Left renal cortex interstitium (tissue), 4 donors: ENCODE measurements at places on chromosomes 3 and 15. TPM values are rescaled to one million over a fixed set of nuclear protein-coding genes. Genes with fewer than 3 reads are reported as not detected.

DNA sequence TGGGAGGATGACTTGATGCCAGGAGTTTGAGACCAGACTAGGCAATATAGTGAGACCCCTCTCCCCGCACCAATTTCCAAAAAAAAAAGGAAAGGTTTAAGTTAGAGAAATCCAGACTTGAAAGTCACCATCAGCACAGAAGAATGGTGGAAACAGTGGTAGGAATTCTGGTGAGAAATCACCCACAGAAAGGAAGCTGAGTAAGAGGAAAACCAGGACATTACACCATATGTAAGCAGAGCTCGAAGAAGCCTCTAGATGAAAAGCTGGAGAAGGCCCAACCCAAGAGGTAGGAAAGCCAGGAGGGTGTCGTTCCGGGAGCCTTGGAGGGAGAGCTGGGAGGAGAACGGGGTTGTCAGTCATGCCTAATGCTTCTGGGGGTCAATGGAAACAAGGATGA, 40.5 kb downstream of the RASGRP1 start:
- no peak for DNase-seq

Gene ADAMTS9
- polyA plus RNA-seq: 138 TPM

- no peak for DNase-seq
Measured at GRCh38 chr15:59997070-59997701, 6.9 kb upstream of the FOXB1 start.

- DNase-seq: peak; percentile 29
Measured at GRCh38 chr3:43855674-43856299, 165.0 kb downstream of the ABHD5 start.

GRCh38 chr3:74739242-74739641, 124.8 kb upstream of the CNTN3 start:
- no peak for DNase-seq

DNA sequence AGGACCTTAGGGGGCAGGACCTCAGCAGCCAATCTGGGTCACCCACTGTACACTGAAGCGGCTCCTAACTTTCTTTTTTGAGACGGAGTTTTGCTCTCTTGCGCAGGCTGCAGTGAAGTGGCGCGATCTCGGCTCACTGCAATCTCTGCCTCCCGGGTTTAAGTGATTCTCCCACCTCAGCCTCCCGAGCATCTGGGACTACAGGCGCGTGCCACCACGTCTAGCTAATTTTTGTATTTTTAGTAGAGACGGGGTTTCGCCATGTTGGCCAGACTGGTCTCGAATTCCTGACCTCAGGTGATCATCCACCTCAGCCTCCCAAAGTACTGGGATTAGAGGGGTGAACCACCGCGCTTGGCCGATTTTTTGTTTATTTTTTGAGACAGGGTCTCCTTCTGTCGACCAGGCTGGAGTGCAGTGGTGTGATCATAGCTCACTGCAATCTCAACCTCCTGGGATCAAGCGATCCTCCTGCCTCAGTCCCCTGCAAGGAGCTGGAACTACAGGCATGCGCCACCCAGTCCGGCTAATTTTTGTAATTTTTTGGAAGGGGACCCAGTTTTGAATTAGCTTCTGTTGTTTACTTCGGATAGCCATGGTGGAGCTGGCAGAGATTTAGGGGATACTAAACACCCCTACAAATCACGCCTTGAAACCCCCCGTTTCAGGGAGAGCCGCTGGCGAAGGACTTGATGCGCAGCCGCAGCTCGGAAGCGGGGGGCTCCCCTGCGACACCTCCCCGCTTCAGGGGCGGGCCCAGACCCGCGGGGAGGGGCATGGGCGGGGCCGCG, 1.5 kb upstream of the CLK3 start:
- peak; percentile 60 for DNase-seq

Gene LRRC49
- 18.4 TPM for polyA plus RNA-seq

- no peak for DNase-seq
Measured at GRCh38 chr15:73985101-73985873, 6.8 kb downstream of the STOML1 start.

Gene PLS1
- 29.3 TPM for polyA plus RNA-seq

GRCh38 chr3:70973558-70973957, 610.0 kb downstream of the FOXP1 start:
- no peak for DNase-seq

- peak; percentile 59 for DNase-seq
Measured at GRCh38 chr3:37693511-37694283, 168.0 kb upstream of the CTDSPL start.

- DNase-seq: no peak
Measured at GRCh38 chr3:185786956-185787877, 37.6 kb downstream of the IGF2BP2 start.

Gene RBPMS2
- 13.1 TPM for polyA plus RNA-seq

DNA sequence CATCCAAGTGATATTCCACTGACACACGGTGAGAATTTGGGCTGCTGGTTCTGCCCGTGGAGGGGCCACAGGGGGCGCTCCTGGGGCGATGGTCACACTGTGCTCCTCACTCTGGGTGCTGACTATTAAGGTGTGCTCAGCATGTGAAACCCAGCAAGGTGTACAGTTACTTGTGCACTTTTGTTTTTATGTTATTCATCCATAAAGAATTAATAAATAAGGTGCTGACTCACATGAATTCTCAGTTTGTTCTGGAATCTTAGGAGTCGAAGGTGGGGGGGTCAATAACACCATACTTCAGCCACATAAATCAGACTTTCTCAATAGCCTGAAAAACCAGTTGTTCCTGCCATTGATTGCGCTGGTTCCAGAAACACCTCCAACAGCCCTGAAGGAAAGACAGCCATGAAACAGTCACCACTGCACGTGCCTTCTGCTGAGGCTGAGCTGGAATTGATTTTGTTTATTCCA, 53.5 kb upstream of the SPATA12 start:
- DNase-seq: no peak

DNA sequence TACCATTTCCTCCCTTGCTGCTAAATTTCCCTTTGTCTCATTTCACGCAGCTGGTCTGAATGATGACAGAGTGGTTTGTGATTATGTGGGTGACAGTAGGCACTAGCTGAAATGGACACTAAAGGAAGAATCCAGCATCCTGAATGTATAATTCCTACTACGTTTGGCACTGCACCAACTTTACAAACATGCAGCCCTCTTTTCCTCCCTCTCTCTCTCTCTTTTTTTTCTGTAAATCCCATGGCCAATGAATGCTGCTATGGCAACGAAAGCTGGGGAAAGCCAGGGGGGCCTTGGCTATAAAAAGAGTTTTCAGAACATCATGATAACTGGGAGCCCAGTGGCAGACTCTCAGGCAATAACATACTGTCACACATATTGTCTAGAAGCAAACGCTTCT, 367.2 kb upstream of the AGTR1 start:
- DNase-seq: no peak

DNA sequence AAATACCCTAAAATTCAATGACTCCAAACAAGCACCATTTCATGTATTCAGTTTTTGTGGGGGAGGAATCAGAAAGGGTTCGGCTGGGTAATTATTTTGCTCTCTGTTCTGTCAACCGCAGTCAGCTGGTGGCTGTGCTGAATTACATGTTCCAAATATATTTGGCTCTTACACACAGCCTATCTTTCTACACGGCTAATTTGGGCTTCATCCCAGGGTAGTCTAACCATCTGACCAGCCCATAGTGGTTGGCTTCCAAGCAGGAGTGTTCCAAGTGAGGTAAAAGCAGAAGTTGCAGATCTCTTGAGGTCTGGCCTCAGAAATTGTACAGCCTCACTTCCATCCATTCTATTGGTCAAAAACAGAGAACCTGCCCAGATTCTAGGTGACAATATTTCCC, 760.8 kb upstream of the SEMA6D start:
- DNase-seq: no peak

Gene STRIT1
- 0.93 TPM for polyA plus RNA-seq

DNA sequence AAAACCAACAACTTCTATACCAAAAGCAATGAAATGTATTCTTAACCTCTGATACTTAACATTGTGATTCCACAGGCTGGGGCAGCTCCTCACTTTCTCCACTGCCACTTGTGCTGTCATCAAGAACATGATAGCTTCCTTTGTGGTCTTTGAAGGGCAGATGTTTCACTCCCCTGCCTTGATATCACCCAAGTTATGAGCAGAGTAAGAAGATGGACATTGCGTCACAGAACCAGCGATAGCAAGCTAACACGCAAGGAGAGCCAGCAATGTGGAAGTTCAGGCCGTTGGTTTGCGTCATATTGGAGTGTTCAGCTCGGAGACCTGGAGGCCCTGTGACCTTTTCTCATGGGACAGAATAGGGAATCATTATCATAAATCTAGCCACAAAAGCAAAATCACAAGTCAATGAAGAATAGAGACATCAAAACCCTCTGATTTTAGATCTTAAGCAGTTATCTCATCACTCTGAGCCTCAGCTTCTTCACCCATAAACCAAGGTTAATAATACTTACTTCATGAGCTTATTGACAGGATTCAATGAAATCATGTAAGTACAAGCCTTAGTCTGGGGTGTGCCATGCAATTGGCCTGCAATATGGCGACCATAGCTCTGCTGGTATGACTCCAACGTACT, 183.8 kb upstream of the THBS1 start:
- no peak for DNase-seq

DNA sequence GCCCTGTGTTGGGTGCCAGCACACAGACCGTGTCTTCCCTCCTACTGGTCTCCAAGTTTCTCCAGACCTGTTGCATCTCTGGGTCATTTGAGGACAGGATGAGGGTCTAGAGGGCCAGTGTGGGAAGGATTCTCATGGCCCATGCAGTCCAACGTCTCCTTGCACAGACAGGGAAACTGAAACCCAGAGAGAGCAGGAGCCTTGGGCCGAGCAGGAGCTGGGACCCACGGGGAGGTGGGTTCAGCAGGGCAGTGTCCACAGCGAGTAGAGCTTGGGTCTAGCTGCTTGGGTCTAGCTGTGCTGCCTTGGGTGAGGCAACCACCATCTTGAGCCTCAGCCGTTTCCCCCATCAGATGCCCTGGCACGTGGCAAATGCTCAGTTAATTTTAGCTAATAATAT, 32.3 kb downstream of the HDAC11 start:
- DNase-seq: no peak

- no peak for DNase-seq
Measured at GRCh38 chr15:68032672-68033071, 21.4 kb upstream of the PIAS1 start.

DNA sequence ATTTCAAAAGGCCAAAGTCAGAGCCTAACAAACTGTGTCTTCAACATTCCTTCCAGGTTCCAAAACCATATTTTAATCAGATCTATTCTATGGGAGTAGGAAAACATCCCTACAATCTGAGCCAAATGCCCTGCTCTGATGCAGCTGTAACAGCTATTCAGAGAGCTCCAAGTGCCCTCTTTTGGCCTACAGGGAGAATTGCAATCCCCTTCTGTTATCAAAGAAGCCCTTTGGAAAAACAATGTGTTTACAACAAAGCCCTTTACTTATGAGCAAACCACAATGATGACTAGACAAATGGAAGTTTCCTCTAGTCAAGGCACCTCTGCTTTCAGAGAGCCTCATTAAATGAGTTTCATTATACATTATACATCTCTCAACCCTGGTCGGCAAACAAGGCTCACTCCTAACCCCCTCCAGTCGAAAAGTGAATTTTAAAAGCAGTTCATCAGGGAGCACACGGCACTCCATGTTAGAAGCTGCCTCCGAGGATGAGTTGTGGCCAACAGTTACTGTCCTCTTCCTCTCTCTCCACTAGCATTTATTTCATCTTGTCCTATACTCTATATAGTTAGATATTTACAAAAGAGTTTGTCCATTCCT, 42.6 kb upstream of the TMCO5A start:
- DNase-seq: no peak

Gene GPR176
- polyA plus RNA-seq: 13.5 TPM

Gene SOX2
- polyA plus RNA-seq: 0.27 TPM

GRCh38 chr3:59936472-59936871, 886.6 kb upstream of the CFAP20DC start:
- no peak for DNase-seq

- DNase-seq: no peak
Measured at GRCh38 chr3:182597621-182598041, 195.7 kb upstream of the ATP11B start.

DNA sequence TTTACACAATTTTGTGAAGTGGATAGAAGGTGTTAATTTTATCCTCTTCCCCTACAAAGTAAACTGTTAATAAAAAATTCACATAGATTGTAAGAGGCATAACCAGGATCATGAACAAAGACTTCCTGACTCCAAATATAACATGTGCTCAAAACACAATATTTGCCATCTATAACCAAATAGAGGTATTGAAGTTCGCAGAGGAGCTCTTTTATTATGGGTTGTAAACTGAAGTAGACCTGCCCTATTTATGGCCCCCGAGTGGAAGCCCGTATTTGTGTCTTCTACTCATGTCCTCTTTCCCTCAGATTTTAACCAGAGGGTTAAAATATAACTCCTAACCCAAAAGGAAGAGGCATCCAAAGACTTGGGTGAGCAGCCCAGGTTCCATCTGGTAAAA, 285.6 kb upstream of the COL8A1 start:
- no peak for DNase-seq

DNA sequence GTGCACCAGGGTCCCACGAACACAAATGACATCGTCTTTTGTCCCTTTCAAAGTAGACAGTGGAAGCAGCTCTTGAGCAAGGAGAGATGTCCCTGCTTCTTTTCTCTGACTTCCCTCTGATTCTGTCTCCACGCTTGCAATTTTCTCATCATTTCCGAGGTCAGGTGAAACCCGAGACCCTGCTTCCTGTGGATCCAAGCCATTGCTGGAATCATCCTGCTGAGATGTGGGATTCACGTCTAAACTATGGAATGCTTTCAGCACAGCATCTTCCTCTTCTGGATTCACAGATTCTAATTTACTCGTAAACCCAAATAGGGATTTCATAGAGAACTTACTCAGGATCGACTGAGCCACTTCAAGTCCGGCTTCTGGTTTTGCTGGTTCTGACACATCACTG, 127.1 kb downstream of the FMN1 start:
- no peak for DNase-seq

DNA sequence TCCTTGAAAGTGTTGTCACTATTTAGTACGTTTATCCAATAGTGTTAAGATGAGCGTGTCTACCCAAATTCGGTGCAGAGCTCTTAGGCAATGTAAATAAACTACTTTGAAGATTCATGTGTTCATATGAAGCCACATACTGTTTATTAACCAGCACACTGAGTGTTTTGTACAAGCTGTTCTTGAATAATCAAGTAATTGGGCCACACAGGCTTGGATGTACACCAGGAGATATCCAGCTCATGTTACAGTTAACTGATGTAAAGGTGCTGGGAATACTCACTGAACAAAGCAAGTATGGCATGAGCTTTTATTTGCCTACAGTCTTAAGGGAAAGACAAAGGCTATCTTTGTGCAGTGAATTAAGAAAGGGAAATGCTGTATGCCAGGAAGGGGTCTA, 632 bp upstream of the DHX36 start:
- no peak for DNase-seq

GRCh38 chr3:45682786-45683185, 6.4 kb upstream of the SACM1L start:
- DNase-seq: no peak

- DNase-seq: no peak
Measured at GRCh38 chr3:60217156-60217911, 1033.9 kb downstream of the FHIT start.

Gene MST1R
- polyA plus RNA-seq: 2.4 TPM

- DNase-seq: no peak
Measured at GRCh38 chr3:16252243-16252978, 12.3 kb downstream of the DPH3 start.

Gene ADGRG7
- polyA plus RNA-seq: 0.05 TPM

GRCh38 chr3:144112036-144112435, 140.4 kb downstream of the DIPK2A start:
- no peak for DNase-seq

GRCh38 chr3:106160396-106160795, 291.6 kb upstream of the CBLB start:
- no peak for DNase-seq

GRCh38 chr15:59801649-59802048, 112.5 kb upstream of the BNIP2 start:
- DNase-seq: no peak

Gene TMEM266
- 12.0 TPM for polyA plus RNA-seq

Gene SCN5A
- 1.1 TPM for polyA plus RNA-seq

Gene GP5
- polyA plus RNA-seq: 0.57 TPM
